Psoas muscle (tissue), 8 donors: ENCODE measurements at places on chromosomes 7 and 10. TPM values are rescaled to one million over a fixed set of nuclear protein-coding genes. Genes with fewer than 3 reads are reported as not detected.
A peak's percentile ranks its signal among the peaks of the same experiment; 100 is the strongest.

MALSU1 gene
- 65.2 TPM for polyA plus RNA-seq

LRRC17 gene
- 0.82 TPM for polyA plus RNA-seq

MMD2 gene
- polyA plus RNA-seq: 0.01 TPM

CHAT gene
- not detected for polyA plus RNA-seq

AKR1C4 gene
- not detected for polyA plus RNA-seq

GRCh38 chr7:157500171-157500960 is 163.6 kb downstream of the DNAJB6 start:
- H3K27ac ChIP-seq: no peak overlapping the region
- H3K36me3 ChIP-seq: no peaks in the 10 kb centered on the region
- H3K4me1 ChIP-seq: no peaks in the 10 kb centered on the region
- H3K27me3 ChIP-seq: peaks cover 8% of the 10 kb centered on the region

DNA sequence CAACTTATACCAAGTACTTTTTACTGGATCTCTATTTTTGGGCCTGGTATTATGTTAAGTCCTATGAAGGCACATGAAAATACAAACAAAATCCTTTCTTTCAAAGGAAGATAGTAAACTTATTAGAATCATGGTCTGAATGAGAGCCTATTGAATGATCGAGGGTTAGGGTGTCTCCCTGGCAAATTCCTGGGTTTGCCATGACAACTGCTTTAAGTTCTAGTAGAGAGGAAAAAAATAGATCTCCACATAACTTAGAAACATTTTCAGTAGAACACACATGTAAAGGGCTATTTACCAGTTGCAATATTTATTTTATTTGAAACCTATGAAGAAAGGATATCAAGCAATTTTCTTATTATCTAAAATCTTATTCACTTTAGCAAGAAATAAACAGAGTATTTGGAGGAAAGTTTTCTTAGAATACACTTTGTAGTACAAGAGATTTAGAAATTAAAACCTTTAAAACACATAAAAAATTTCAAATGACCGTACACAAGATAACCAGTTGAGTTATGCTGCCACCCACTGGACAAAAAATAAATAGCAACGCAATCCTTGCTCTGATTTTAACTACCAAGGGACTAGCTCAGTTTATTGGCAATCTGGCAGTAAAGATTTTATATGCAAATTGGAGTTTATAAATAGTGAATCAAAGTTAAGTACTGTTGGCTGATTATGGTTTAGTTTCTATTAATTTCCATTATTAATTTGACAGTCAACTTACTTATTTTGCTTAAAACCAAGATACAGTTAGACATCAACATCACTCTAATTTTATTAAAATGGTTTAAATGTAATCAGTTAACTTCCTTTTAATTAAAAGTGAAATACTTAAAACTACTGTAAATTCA is 33.9 kb downstream of the CACUL1 start:
- no peak overlapping the region for H3K4me3 ChIP-seq
- H3K27ac ChIP-seq: no peak overlapping the region
- no peak for DNase-seq
- H3K4me1 ChIP-seq: peaks cover 50% of the 10 kb centered on the region
- no peaks in the 10 kb centered on the region for H3K36me3 ChIP-seq

GRCh38 chr7:134589491-134589941 is 40.6 kb downstream of the AKR1B15 start:
- no peaks in the 10 kb centered on the region for H3K36me3 ChIP-seq
- no peak overlapping the region for H3K4me3 ChIP-seq
- no peak for DNase-seq
- H3K27ac ChIP-seq: no peak overlapping the region
- no peaks in the 10 kb centered on the region for H3K27me3 ChIP-seq

- no peak for DNase-seq
- peak overlapping the region; percentile 95 for H3K4me3 ChIP-seq
- no peaks in the 10 kb centered on the region for H3K27me3 ChIP-seq
- H3K4me1 ChIP-seq: peaks cover 4% of the 10 kb centered on the region
Observed at GRCh38 chr10:99659868-99660366, 608 bp downstream of the ENTPD7 start.

- no peak overlapping the region for H3K4me3 ChIP-seq
- DNase-seq: no peak
- H3K27me3 ChIP-seq: no peaks in the 10 kb centered on the region
- H3K4me1 ChIP-seq: no peaks in the 10 kb centered on the region
- no peak overlapping the region for H3K27ac ChIP-seq
Observed at GRCh38 chr7:155277385-155277994, 20.2 kb upstream of the INSIG1 start.

DNA sequence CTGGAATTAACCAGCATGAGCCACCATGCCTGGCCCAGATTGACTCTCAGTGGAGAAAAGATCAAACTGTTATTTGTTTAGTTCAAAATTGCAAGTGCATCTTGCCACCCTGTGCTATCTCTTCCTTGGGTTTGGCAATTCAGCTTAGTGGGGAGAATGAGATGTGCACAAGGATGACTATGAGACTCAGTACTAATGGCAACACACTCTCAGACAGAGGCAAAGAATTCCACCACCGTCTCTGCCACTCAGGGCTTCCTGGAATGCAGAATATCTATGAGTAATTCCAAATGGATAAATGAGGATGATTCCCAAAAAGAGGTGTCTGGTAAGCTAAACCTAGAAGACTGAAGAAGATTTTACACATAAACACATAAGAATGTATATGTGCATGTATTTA is 525.8 kb downstream of the NRG3 start:
- no peak overlapping the region for H3K27ac ChIP-seq
- no peak for DNase-seq
- no peak overlapping the region for H3K4me3 ChIP-seq
- no peaks in the 10 kb centered on the region for H3K27me3 ChIP-seq
- H3K4me1 ChIP-seq: no peaks in the 10 kb centered on the region
- no peaks in the 10 kb centered on the region for H3K36me3 ChIP-seq

DNA sequence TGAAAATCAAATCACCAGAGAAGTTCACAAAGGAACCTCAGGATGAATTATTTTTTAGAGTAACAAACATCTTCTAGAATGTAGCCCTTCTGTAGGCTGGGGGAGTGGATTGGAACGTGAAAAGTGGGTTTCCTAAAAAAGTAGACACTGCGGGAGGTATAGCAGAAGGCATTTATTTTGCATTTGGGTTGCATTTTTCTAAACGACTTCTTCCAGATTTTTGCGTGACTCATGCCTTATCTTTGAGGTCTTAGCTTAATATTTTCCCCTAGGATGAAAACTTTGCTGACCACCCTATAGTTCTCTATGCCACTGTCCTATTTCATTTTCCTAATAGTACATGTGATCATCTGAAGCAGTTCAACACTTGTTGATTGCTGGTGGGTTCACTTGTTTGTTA is 112.7 kb upstream of the JCAD start:
- H3K4me3 ChIP-seq: no peak overlapping the region
- no peaks in the 10 kb centered on the region for H3K36me3 ChIP-seq
- H3K27me3 ChIP-seq: no peaks in the 10 kb centered on the region

DNA sequence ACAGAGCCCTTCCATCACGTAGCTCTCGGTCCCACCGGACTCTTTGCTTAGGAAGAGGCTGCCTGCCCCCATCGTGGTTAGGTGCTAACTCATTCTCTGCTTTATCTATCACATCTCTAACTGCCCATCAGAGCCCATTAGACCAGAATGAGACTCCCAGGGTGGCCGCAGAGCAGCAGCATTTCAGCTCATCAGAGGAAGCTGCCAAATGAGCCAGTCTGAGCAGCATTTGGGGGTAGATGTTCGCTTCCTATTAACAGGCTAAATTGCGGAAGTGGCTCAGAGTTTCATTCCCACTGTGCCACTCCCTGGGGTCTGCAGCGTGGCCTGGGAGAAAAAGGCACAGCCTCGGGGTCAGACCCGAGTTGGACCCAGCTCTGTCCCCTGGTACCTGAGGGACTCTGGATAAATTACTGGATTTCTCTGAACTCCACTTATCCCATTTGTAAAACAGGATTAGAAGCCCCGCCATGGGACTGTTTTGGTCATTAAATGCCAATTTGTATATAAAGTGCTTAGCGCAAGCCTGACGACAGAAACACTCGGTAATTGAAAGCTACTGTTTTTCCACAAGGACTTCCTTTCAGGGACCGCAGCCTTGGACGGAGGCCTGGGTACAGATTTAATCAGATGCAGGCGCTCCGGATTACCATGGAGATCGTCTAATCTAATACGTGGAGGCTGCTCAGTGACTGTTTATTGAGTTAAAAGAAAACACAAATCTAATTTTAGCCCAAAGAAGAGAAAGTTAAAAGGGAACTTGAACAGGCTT is 73.8 kb upstream of the PRLHR start:
- H3K4me3 ChIP-seq: no peak overlapping the region
- H3K36me3 ChIP-seq: no peaks in the 10 kb centered on the region
- peaks cover 42% of the 10 kb centered on the region for H3K4me1 ChIP-seq
- H3K27me3 ChIP-seq: peaks cover 4% of the 10 kb centered on the region

DNA sequence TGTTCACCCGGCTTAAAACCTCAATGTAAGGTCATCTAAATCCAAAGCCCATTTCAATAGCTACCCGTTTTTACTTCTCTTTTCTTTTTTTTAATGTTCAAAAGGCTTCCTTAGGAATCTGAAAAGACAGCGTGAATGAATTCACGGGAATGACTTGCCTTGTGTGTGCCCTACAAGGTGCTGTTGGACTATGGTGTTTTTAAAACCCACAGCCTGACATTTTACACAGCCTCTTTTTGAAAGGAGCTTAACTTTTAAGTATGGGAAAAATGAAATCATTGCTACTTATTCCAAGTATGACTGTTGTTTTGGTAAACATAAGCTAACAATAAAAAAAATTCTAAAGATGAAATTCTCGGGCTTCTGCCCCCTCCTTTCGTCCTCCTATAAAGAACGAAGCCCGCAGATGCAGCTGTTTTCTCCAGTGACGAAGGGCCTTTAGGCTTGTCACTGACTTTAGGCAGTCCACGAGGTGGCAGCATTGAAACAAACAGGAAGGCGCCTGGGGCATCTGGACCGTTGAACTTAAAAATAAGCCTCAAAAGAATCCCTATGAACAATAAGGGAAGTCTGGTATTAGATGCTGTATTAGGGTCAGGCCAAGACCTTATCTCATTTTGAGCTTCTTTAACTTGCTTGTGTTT is 141.3 kb downstream of the NRP1 start:
- no peaks in the 10 kb centered on the region for H3K27me3 ChIP-seq
- peak; percentile 83 for DNase-seq
- H3K27ac ChIP-seq: peak overlapping the region; percentile 50
- H3K36me3 ChIP-seq: peaks cover 53% of the 10 kb centered on the region
- peaks cover 6% of the 10 kb centered on the region for H3K4me1 ChIP-seq

GRCh38 chr7:135943134-135943879 is 33.9 kb downstream of the MTPN start:
- no peak for DNase-seq
- peaks cover 45% of the 10 kb centered on the region for H3K4me1 ChIP-seq
- H3K36me3 ChIP-seq: no peaks in the 10 kb centered on the region
- no peak overlapping the region for H3K4me3 ChIP-seq
- no peak overlapping the region for H3K27ac ChIP-seq

DNA sequence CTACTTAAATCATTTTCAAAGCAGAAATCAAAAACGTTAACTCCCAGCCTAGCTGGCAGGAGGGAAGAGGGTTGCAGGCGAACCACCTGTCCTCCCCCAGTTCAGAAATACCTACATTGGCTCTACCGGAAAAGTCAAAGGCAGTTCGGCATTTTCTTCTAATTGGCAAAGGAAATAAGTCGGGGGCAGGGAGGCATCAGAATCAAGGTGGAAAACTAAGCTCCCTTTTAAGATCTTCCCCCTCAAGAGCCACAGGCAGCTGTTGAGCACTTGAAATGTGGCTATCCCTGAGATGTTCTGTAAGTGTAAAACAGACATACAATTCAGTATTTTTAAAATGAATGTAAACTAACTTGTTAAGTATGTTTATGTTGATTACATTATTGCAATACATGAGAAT is 957 bp upstream of the ELMO1 start:
- no peak for DNase-seq
- peaks cover 11% of the 10 kb centered on the region for H3K4me1 ChIP-seq
- H3K36me3 ChIP-seq: no peaks in the 10 kb centered on the region
- peak overlapping the region; percentile 74 for H3K4me3 ChIP-seq
- no peak overlapping the region for H3K27ac ChIP-seq

DNA sequence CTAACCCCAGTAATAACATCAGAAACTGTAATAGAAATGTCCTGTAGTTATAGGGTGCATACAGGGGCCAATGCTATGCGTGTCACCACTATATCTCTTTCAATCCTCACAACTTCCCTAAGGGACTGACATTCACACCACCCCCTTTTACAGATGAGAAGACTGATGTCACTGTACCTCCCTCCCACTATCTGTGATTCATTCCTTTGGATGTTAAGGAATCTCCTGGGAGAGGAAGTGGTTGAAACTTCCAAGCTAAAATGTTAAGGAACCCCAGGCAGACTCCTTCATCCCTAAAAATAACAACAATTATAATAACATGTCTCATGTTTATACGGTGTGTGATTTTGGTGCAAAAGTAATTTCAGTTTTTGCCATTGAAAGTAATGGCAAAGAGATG is 5.4 kb downstream of the COL13A1 start:
- H3K27ac ChIP-seq: no peak overlapping the region
- no peaks in the 10 kb centered on the region for H3K36me3 ChIP-seq
- H3K27me3 ChIP-seq: no peaks in the 10 kb centered on the region
- peaks cover 7% of the 10 kb centered on the region for H3K4me1 ChIP-seq
- no peak for DNase-seq
- no peak overlapping the region for H3K4me3 ChIP-seq

GRCh38 chr7:103857435-103857834 is 132.0 kb downstream of the RELN start:
- H3K27me3 ChIP-seq: no peaks in the 10 kb centered on the region
- H3K4me1 ChIP-seq: no peaks in the 10 kb centered on the region
- H3K36me3 ChIP-seq: no peaks in the 10 kb centered on the region

DNA sequence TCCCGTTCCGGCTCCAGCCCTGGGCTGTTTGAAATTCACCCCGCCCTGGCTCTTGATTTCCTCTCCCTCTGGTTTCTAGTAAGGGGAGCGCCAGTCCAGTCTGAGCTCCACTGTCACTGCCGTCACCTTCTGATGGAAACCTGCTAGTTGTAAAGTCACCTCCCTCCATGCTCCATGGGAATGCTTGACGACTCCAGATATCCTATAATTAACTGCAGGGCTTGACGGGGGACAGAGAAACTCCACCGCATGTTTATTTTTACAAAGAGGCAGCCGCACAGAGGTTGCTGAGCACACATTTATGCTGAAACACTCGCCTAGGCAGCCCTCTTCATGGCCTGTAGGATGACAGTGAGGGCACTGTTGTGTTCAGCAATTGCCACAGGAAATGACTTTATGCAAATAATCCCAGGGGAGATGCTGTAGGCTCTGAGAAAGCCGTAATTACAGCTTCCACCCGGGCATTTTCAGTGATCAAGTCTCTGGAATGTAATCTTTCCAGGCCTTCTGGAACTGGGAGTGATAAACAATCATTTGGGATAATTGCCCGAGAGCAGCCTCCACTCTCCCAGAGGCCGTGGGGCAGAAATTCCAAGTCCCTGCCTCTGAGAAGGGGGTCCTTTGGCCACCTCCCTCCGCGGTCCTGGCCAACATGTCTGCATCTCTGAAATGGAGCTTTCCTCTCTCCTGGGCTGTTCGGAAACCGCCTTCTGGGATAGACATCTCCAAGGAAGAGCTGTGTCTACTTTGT is 300.5 kb downstream of the KLF6 start:
- H3K4me3 ChIP-seq: no peak overlapping the region
- no peaks in the 10 kb centered on the region for H3K27me3 ChIP-seq
- peaks cover 9% of the 10 kb centered on the region for H3K4me1 ChIP-seq
- H3K36me3 ChIP-seq: no peaks in the 10 kb centered on the region
- H3K27ac ChIP-seq: no peak overlapping the region
- DNase-seq: peak; percentile 39
